Heart left ventricle (tissue), 16 donors: ENCODE measurements at places on chromosomes 12 and 14. TPM values are rescaled to one million over a fixed set of nuclear protein-coding genes. Genes with fewer than 3 reads are reported as not detected.

Gene TNFAIP2
- total RNA-seq, result 25.7 TPM

Gene TAS2R30
- 1.1 TPM for total RNA-seq

Gene MAP1LC3B2
- total RNA-seq, result 2.7 TPM

Gene VDR
- 0.44 TPM for total RNA-seq

Gene DPPA3
- not detected for total RNA-seq

Gene C1RL
- total RNA-seq, result 19.6 TPM

Gene ADAMTS20
- total RNA-seq, result not detected

Gene GUCY2C
- total RNA-seq, result not detected

Gene PLEKHD1
- total RNA-seq, result 0.08 TPM

Gene MIS18BP1
- total RNA-seq, result 8.4 TPM

Gene MEG3
- total RNA-seq, result 9.7 TPM

Gene MYF5
- not detected for total RNA-seq

Gene ACAD10
- total RNA-seq, result 46.0 TPM

Gene LRP1-AS
- not detected for total RNA-seq

Gene DDX51
- 7.9 TPM for total RNA-seq

Gene KRT78
- total RNA-seq, result not detected

Gene ACTN1
- total RNA-seq, result 83.2 TPM

Gene IFT81
- 9.8 TPM for total RNA-seq

Gene SLC6A12
- total RNA-seq, result 0.71 TPM

Gene PTPRB
- 35.2 TPM for total RNA-seq

Gene GAS2L3
- total RNA-seq, result 1.2 TPM

Gene CRY1
- 13.3 TPM for total RNA-seq

Gene ADAM20
- 0.31 TPM for total RNA-seq

Gene SPIC
- total RNA-seq, result 0.68 TPM

Gene TAS2R31
- not detected for total RNA-seq

Gene GLS2
- 0.80 TPM for total RNA-seq

Gene GALNT9
- total RNA-seq, result not detected

Gene CCDC177
- not detected for total RNA-seq
